ENCODE measurements at places on chromosomes 16 and 17.
A peak's percentile ranks its signal among the peaks of the same experiment; 100 is the strongest.

DNA sequence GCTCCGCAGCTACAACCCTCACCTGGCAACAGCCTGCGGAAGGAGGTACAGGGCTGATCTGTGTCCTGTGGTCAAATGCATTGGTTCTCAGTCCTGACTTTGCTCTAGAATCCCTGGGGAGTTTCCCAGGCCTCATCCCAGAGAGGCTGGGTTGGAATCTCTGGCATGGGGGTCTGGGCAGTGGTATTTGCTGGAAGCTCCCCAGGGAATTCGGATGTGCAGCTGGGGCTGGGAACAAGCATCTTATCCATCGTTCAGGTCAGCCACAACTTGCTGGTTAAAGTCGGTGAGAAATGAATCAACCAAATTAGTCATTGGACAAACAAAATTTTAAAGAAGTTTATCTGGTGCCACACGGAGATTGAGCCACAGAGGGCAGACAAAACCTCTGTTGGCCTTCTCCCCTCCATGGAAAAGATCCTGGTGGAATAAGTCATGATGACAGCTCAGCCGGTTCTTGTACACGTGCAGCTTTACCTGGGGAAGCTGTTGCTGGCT, 231.2 kb downstream of the FOXL1 start:
- DNase-seq, result no peak

GRCh38 chr16:81720973-81721906, 57.9 kb upstream of the PLCG2 start:
- no peak for DNase-seq

DNA sequence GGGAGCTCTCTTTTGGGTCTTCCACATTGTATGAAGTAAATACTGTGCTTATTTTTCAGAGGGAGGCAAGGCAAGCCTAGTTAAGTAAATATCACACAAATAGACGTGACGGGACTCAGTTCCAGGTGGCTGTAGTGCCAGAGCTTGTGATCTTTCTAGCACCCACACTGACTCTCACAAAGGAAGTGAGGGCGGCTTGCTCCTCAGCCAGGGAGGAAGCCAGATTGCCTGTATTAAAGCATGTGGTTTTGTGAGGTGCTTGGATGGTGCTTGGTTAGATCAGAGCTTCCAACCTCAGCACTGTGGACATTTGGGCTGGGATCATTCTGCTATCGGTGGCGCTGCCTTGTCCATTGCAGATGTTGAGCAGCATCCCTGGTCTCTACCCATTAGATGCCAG, 80.1 kb downstream of the VAT1L start:
- DNase-seq, result peak; percentile 45

- DNase-seq, result no peak
Measured at GRCh38 chr16:84430860-84431259, 62.5 kb downstream of the ATP2C2 start.

- no peak for DNase-seq
Measured at GRCh38 chr16:69794486-69794885, 32.4 kb downstream of the WWP2 start.

- no peak for DNase-seq
Measured at GRCh38 chr17:11506635-11507034, 91.6 kb upstream of the DNAH9 start.

DNA sequence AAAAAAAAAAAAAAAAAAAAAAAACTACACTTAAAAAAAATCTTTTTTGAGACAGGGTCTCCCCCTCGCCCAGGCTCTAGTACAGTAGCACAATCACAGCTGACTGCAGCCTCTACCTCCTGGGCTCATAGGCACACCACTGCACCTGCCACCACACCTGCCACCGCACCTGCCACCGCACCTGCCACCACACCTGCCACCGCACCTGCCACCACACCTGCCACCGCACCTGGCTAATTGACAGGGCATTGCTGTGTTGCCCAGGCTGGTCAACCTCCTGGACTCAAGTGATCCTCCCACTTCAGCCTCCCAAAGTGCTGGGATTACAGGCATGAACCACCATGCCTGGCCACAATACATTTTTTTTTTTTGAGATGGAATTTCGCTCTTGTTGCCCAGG, 17.6 kb upstream of the WDR45B start:
- no peak for DNase-seq

- no peak for DNase-seq
Measured at GRCh38 chr17:3990386-3991127, 26.3 kb upstream of the ATP2A3 start.

Measured in activated CD4-positive, alpha-beta T cell treated with anti-CD3 and anti-CD28 coated beads, Interleukin-2, Interleukin-6, amounts not matched to agents 100 ng/mL and 50 ng/mL, durations not matched to agents 16 hours and 8 hours (primary cell).